ENCODE measurements at places on chromosomes 5 and 9.

DNA sequence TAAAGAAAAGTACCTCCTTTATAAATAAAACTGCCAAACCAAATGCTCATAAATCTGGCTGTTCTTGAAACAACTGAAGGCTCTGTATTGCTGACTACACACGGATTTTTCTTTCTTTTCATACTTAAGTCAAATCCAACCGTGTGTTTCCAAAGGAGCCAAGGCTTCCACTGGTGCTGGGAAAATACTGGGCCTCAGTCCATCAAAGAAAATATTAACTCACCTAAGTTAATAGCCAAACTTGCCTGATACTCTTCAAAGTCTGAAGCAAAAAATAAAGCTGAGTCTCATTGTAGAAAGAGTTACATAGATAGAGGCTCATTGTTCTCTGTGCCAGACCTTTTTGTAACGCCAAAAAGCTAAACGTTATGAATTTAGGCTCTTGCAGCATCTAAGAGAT lies 350.4 kb upstream of the CDH9 start:
- DNase-seq = no peak

GRCh38 chr5:19047277-19047676 lies 940.7 kb downstream of the CDH18 start:
- no peak for DNase-seq

DNA sequence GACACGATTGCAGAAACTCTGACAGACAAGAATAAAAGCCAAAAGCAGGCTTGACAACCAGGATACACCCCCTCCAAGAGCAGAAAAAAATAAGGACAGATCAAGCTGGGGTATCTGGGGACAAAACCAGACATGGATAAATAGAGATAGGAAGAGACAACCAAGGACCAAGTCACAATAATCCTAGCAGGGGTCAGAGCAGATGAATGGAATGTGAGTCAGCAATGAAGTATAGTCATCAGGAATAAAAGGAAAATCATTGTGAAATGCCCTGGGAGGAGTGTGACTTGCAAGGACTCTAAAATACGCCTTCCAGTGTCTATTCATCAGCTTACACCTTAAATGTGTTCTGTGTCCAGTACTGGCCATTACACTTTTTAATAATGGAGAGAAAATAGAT lies 206.8 kb downstream of the CAAP1 start:
- DNase-seq = no peak

GRCh38 chr9:98873951-98874371 lies 66.5 kb downstream of the GALNT12 start:
- DNase-seq = no peak
